Psoas muscle (tissue), 8 donors: ENCODE measurements at places on chromosomes 7 and 10. TPM values are rescaled to one million over a fixed set of nuclear protein-coding genes. Genes with fewer than 3 reads are reported as not detected.

DNA sequence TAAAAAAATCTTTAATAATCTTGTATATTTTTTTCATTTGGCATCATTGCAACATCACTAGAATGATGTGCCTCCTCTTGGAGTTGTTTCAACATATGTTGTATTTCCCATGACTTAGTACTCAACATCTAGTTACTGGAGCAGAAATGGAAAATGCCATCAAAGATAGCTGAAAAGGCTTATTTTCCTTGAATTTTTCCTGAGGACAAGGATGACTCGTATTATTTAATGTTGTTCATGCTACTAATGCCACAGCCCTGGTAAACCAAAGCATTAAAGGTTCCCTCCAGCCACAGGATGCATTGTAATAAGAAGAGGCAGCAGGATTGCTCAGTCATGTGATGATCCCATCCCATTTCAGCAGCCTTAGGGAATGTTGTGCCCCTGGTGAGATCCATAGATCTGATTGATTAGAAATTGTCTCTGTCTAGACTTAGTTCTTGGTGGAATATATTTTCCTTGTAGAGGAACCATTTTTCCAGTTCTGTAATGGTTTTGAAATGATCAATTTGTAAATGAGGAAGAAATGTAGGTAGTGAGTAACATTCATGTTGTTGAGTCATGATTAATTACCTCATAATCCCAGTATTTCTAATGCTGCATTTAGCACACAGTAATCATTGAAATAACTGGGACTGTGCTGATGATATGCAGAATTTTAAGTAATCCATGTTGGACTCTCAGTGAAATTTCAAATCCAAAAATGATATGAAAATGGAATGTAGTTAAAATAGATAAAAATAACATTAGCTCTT is 91.3 kb upstream of the SMIM30 start:
- no peak for DNase-seq

- peak; percentile 88 for DNase-seq
Measured at GRCh38 chr7:1123715-1124114, 35.8 kb downstream of the GPER1 start.

DNA sequence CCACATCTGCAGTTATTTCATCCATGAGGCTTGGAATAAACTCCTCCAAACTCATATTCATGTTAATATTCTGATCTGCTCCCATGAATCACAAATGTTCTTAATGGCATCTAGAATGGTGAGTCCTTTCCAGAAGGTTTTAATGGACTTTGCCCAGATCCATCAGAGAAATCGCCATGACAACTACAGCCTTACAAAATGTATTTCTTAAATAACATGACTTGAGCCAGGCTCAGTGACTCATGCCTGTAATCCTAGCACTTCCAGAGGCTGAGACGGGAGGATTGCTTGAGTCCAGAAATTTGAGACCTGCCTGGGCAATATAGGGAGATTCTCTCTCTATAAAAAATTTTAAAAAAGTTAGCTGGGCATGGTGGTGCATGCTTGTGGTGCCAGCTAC is 102.1 kb upstream of the TMEM168 start:
- DNase-seq, result no peak

RAMP3 gene
- 9.9 TPM for total RNA-seq

GRCh38 chr10:84424731-84425167 is 96.4 kb downstream of the CCSER2 start:
- peak; percentile 92 for DNase-seq
